ENCODE measurements at places on chromosomes 1 and 21.

GRCh38 chr1:246733704-246734103 is 9.5 kb downstream of the SCCPDH start:
- DNase-seq: no peak

DNA sequence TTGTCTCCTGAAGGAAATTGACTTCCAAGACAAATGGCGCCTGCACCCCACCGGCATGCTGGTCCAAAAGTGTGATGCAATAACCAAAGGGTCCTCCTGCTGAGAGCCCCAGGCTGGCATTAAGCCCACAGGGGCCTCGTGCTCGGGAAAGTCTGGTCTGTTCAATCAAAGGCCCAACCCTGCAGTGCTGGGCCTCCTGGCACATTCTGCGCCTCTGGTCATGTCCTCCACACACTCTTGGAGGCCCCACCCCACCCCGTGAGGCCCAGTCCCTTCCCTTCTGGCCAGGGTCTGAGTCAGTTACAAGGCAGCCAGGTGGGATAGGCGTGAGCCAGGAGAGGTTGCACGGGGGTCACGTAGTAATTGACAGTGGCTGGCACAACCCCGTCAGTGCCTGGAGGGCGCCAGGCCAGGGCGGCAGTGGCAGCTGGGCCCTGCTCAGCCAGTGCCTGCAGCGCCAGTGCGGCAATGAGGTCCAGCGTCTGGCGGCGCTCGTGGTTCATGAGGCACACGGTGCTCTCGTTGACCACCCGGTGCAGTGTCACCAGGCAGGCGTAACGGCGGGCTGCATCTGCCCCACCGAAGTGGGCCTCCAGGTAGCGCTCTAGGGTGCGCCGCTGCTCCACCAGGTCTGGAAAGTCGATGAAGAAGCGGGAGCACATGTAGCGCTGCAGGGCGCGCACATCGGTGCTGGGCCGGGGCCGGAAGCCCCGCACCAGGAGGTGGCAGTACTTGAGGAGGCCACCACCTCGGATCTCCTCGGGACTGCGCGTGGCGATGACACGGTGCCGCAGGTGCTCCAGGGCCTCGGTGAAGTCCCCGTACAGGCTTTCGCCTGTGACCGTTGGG is 6.8 kb downstream of the TENT5B start:
- DNase-seq: no peak

- DNase-seq: no peak
Observed at GRCh38 chr1:201726700-201727099, 102.3 kb upstream of the IPO9 start.

DNA sequence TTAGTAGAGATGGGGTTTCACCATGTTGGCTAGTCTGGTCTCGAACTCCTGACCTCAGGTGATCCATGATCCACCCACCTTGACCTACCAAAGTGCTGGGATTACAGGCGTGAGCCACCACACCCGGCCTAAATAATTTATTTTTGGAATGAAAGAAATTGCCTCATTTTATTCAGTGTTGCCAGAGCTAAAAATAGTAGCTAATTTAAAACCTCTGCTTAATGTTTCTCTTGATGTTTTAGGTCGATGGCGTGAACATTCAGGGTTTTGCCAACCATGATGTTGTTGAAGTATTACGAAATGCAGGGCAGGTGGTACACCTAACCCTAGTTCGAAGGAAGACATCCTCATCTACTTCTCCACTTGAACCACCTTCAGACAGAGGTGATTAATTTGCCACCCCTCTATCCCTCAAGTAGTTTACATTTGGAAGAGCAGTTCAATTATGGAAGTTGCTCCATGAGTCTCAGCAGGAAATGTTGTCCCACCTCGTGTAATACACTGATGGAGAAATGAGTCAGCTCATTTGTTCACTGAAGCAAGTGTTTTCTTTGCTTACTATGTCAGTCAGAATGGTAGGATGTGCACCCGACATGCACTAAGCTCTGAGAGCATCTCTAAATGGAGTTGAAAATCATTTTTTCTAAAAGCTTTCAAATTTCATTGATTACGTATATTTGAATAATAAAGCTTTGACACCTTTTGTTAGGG is 54.9 kb downstream of the PATJ start:
- DNase-seq: no peak

DNA sequence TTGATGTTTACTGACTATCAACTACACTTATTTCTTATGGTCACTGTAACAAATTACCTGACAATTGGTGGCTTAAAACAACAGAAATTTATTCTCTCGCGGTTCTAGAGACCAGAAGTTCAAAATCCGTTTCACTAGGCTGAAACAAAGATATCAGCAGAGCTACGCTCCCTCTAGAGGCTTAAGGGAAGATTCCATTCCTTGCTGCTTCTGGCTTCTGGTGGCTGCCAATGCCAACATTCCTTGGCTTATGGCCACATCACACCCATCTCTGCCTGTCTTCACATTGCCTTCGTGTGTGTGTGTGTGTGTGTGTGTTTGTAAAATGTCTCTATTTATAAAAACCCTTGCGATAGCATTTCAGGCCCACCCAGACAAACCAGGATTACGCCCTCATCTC is 66.4 kb downstream of the LMX1A start:
- no peak for DNase-seq

DNA sequence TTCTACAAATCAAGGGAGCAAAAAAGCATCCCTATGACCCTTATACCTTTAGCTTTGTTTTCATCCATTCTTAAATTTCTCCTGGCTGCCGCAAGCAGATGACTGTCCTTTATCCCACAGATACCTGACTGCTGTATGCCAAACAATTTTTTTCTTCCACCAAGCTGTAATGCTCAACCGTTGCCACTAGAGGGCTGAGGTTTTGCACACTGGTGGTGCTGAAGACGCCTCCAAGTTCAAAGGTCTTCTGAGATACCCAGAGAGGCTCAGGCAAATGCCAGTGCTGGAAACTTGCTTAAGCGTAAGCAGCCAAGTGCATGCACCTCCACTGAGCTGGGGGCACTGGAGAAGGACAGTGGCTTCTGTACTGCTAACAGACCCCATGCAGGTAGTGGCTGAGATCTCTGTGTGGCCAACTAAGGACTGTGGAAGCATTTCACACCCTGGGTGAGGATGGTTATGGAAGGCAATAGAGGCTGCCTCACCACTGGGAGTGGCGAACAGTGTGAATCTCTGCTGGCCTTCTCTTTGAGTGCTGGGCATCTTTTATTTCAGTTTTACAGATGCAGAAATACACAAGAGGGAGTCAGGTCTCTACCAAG is 28.5 kb downstream of the CNIH3 start:
- peak; percentile 55 for DNase-seq

GRCh38 chr1:2378441-2378851 is 12.9 kb downstream of the MORN1 start:
- no peak for DNase-seq

DNA sequence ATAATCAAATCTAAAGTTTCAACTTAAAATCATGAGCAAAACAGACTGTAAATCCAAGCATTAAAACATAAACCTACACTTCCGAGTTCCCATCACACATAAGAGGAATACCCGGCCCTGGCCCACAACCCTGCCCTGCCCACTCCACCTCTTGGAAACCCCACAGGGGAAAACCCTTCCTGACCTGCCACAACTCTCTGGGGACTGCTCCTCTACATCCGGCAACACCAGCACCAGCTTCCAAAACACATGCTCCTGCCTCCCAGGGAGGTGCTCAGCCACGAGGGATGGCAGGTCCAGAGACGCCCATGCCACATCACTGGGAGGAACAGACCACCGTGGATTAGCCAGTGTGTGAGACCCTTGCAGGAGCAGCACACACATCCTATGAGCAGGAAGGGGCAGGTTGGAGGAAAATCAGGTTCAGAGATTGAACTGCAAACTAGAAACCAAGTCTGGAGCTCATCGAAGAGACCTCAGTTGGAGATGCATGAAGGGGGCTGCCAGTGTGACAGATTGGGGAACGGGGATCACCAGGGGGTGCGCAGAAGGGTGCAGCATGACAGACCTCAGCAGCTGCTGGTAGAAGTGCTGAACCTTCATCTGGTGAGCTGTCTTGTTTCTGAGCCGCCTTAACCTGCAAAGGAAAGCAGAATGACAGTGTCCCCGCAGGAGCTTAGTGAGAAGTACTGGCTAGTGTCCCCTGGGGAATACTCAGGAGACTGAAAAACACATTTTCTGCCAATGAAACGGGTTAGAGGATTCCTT is 25.8 kb upstream of the LSS start:
- no peak for DNase-seq

DNA sequence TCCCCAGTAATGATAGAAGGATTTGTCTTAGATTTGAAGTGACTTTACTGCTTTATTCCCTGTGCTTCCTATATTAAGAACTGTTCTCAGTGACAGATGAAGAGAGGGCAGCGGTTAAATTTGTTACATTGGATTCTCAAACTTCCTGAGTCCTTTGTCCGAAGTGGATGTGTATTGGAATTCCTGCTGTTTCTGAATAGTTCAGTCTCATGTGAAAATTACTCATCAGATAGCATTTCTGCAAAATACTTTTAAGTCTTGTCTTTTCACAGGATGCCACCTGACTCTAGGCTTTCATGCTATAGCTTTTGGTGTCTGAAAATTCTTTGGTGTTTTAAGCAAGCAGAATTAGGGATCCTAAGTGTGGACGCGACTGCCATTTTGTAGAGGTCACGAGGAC is 83.6 kb downstream of the PRDM2 start:
- no peak for DNase-seq

- DNase-seq: no peak
Observed at GRCh38 chr21:17231124-17231523, 281.7 kb upstream of the CXADR start.

DNA sequence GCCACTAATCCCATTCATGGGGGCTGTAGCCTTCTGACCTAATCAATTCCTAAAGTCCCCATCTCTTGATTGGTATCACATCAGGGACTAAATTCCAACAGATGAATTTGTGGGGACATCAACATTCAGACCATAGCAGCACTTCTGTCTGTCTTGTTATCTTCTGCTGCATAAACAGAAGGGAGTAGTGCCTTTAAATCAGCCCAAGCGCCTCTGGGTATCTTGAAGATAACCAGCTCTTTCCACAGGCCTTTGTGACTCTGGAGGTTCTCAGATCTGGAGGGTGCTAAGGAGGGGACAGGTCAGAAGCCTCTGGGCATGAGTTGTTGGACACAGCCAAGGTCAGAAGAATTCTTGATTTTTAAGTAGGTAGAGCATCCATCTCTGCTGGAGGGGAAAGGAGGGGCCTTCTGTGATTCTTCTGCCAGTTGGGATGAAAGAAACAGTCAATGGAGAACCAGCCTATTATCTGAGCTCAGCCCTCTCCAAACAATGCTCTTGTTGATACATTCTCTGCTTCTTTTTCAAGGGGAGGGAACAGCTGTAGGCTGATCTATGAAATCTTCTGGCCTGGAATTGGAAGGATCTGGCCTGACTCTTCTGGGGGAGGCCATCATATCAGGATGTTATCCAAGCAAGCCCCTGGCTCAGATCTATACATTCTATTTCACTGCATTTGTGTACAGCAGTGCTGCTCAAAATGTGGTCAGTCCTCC is 31.3 kb upstream of the LRIG2 start:
- no peak for DNase-seq
